ENCODE measurements at places on chromosomes 5 and 9. TPM values are rescaled to one million over a fixed set of nuclear protein-coding genes. Genes with fewer than 3 reads are reported as not detected.

DNA sequence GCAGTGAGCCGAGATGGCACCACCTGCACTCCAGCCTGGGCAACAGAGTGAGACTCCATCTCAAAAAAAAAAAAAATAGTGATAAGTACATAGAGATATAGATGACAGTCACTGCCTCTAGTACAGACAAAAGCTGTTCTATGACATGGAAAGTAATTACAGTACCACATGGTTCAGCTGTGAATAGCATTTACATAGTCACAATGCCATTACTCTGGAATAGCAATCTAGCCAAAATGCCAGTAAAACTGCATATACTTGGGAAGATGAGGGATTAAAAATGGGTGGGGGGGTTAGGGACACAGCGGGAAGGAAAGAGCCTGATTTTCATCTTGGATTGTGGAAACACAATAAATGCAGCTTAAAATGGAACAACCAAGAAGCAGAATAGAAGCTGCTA lies 39.4 kb upstream of the CNOT6 start:
- no peak for DNase-seq
- H3K27ac ChIP-seq = no peak overlapping the region
- H3K4me1 ChIP-seq = no peaks in the 10 kb centered on the region
- H3K36me3 ChIP-seq = no peaks in the 10 kb centered on the region
- no peak overlapping the region for H3K4me3 ChIP-seq

The SNCB gene
- total RNA-seq = not detected

The LCN1 gene
- not detected for total RNA-seq

DNA sequence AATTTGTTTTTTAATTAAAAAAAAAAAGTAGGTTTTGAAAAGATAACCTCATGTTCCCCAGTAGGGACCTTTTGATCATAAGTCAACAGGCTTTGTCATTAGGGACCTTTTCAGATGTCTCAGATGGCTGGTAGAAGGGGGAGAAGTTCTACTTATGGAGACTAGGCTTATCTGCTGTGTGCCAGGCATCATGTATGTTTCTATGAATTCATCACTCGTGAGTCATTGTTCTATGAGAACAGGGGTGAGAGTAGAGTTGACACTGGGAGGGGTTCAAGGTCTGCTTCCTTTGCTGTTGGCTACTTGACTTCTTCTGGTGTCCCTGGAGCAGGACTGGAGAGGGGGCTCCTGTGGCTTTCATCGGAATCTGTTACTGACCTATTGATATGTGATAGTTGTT lies 138.8 kb downstream of the KDM4C start:
- peaks cover 5% of the 10 kb centered on the region for H3K36me3 ChIP-seq
- no peak overlapping the region for H3K4me3 ChIP-seq
- H3K27me3 ChIP-seq = no peaks in the 10 kb centered on the region
- DNase-seq = no peak
- H3K27ac ChIP-seq = no peak overlapping the region

DNA sequence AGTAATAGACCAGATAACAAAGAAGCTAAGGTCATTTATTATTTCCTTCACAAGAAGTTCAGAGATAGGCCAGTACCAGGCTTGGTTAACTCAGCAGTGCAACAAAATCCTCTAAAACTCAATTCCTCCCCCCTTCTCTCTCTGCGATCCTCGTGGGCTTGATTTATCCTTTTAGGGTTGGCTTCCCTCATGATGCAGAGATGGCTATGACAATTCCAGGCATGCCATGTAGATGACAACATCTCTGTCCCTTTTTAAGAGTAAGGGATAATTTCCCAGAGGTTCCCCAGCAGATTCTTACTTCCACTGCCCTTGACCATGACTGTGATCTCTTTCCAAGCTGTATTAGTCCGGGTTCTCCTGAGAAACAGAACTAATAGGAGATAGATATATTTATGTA lies 28.7 kb upstream of the DAP start:
- H3K27me3 ChIP-seq = no peaks in the 10 kb centered on the region
- DNase-seq = no peak
- H3K4me3 ChIP-seq = no peak overlapping the region
- no peaks in the 10 kb centered on the region for H3K36me3 ChIP-seq
- no peak overlapping the region for H3K27ac ChIP-seq

All from thyroid gland (tissue), 4 donors.